ENCODE measurements at places on chromosomes 11 and 22.

DNA sequence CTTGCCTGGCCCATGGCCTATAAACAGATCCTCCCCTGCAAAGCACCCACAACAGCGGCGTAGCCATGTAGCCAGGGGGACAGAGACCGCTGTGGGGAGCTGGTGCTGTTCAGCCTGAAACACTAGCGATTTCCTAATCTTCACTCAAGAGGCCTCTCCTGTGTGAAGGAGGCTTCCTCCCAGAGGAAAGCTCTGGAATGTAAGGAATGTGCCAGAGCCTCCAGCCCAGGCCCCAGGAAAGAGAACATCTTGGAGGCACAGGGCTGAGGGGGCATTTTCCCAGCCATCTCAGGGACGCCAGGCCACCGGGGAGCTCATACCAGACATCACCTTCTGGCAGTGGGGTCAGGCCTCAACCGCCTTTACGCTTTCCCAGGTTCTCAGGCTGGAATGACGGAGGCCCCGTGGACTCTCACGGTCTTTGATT is 24.0 kb downstream of the MIAT start:
- DNase-seq, result no peak

GRCh38 chr11:133650082-133650481 is 117.8 kb upstream of the OPCML start:
- no peak for DNase-seq

GRCh38 chr22:26269572-26269971 is 100.3 kb downstream of the SEZ6L start:
- no peak for DNase-seq

DNA sequence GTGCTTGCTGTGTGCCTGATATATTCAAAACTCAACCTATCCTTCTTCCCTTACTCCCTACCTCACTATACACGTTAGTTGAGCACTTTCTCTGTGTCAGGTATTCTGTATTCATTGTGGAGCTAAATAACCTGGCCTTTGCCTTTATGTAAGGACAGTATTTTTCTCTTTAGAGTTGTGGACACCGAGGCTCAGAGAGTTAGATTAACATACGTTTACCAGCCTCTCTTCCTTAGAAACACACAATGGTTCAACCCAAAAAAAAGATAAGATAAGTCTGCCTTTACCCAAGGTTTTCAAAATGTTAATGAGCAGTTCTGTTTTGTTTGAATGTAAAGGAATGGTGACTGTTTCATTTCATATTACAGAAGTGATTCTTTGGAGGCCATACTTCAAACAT is 45.0 kb downstream of the CBL start:
- DNase-seq, result no peak

DNA sequence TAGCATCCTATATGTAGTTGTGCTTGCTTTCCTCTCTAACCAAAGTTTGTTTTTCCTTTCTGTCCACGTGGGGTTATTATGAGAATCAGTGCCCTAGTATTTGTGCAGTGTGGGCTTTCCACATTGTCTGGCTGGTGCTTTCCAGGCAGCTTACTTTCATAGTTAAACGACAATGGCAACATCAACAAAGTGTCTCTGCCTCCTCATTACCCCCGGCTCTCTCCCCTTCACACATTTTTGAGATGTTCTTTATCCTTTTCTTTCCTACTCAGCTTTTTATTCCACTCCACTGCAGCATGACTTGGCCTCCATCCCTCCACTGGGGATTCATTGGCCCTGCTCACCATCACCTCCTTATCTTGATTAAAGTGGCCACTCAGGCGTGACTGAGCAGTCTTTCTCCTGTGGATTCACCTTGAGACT is 19.1 kb downstream of the SPECC1L start:
- DNase-seq, result no peak

DNA sequence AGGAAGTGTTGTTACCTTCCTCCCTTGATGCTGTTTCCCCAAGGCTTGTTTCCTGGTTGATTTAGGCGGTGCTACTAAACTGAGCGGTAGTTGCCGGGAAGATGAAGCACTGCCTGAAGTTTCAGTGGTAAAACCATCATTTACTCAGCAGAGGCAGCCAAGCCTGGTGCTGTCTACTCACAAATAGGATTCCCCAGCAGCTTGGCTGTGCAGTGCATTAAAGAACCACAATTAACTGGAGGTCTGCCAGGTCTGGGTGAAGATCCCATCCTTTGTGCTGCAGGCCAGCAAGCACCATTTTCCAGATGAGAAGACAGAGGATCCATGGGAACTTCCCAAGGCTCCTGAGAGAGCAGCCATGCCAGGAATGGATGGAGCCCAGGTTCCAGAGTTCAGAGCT is 231.9 kb upstream of the E2F8 start:
- no peak for DNase-seq

- DNase-seq, result no peak
Observed at GRCh38 chr11:131413217-131413616, 42.8 kb downstream of the NTM start.

- DNase-seq, result no peak
Observed at GRCh38 chr11:1295591-1295990, 13.8 kb downstream of the TOLLIP start.

DNA sequence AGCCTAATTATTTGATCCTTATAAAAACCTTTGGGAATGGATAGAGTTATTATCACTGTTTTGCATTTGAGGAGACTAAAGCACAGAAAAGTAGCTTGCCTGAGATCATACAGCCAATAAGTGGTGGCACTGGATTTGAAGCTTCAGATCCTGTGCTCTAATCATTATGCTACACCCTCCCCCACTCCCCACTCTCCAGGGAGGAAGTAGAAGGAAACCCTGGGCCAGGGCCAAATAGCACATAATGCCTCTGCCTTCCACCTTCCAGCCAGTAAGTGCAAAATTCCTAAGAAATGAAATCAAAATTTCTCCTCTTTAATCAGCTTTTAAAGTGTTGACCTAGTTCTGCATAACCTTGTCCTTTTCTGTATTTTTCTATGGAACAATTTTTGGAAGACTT is 61.6 kb downstream of the SIK2 start:
- no peak for DNase-seq

DNA sequence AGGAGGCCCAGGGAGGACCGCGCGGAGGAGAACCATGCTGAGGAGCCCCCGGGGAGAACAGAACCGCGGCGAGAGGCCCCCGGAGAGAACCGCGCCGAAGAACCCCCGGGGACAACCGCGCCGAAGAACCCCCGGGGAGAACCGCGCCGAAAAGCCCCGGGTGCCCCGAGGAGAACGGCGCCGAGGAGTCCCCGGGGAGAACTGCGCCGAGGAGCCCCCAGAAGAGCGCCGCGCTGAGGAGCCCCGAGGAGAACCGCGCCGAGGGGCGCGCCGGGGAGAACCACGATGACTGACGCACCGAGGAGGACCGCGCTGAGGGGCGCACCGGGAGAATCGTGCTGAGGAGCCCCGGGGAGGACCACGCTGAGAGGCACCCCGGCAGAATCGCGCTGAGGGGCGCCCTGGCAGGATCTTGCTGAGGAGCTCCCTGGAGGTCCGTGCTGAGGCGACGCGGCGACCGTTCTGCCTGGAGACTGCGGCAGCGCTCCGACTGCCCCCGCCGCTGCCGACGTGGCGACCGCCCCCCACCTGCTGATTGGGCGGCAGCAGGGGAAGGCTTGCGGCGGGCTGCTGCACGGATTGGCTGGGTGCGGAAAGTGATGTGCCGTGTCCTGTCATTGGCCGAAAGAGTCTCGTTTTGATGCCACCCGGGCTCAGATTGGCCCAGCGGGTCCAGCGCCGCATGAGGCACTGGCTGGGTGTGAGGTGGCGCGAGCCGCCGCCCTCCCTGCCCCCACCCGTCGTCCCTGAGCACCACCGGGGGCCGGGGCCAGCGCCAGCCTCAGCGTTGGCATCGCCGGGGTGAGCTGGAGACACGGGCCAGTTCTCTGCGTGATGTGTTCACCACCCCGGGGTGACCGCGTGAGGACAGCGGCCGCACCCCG is at the start of gene KCNQ1OT1:
KCNQ1OT1 (minus strand) TSS at position 464 of the 884 bp plus-strand sequence.
- peak; percentile 81 for DNase-seq

GRCh38 chr11:66014804-66015453 is 3.1 kb downstream of the CST6 start:
- no peak for DNase-seq

GRCh38 chr11:123302751-123303195 is 107.7 kb upstream of the CLMP start:
- peak; percentile 21 for DNase-seq

GRCh38 chr11:68893282-68893681 is 10.3 kb downstream of the MRPL21 start:
- no peak for DNase-seq

- DNase-seq, result no peak
Observed at GRCh38 chr11:73203322-73203721, 14.8 kb upstream of the P2RY2 start.

DNA sequence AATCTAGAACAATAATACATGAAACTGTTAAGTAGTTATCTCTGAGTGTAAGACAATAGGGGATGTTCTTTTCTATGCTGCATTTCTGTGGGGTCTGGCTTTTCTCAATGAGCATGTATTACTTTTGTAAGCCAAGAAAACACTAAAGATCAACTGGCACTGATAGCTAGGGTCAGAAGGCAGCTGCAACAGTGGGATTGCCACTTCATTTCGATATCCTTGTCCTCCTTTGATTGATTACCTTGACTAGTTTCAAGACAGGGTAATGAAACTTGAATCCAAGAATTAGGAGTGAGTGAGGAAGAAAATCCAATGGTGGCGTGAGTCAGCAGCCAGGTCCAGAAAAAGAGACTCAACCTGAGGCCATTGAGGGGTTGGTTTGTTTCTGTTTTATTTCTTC is 46.5 kb downstream of the FEZ1 start:
- DNase-seq, result no peak

DNA sequence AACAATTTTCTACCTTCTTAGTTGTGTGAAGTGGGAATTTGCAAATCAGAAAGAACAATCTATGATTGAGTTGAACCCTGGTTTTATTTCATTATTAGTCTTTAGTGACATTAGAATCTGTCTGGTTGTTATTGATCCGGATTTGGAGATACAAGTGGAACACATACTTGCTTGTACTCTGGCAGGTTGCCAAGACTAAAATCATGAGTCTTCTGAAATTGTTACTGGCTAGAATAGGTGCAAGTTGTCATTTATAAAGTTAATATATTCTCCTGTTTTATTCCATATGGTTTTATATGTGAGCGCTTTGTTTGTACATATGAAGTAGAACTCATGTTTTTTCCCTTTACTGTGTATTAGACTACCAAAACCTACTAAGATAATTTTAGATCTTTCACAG is 23.0 kb downstream of the CCDC15 start:
- DNase-seq, result no peak

DNA sequence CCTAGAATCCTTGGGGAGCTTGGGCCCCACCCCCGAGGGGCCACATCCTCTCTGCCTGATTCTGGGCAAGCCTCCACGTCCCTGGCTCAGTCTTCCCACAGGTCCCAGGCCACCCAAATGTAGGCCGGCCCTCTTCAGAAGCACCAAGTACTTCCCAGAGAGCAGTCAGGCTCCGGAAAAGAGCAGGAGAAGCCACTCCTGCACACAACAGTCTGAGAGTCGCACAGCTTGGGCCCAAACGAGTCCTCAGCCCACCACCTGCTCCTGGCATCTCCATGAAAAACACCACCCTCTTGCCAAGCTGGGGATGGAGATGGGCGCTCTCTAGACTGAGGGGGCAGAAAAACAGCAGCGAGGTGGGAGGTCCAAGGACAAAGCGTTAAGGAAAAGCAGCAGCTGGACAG is 15.4 kb downstream of the EHD1 start:
- DNase-seq, result no peak

- DNase-seq, result no peak
Observed at GRCh38 chr22:25651332-25652085, 87.0 kb downstream of the GRK3 start.

- DNase-seq, result no peak
Observed at GRCh38 chr22:41768430-41768829, 32.0 kb upstream of the CCDC134 start.

- no peak for DNase-seq
Observed at GRCh38 chr11:93939084-93939760, 81.9 kb upstream of the HEPHL1 start.

DNA sequence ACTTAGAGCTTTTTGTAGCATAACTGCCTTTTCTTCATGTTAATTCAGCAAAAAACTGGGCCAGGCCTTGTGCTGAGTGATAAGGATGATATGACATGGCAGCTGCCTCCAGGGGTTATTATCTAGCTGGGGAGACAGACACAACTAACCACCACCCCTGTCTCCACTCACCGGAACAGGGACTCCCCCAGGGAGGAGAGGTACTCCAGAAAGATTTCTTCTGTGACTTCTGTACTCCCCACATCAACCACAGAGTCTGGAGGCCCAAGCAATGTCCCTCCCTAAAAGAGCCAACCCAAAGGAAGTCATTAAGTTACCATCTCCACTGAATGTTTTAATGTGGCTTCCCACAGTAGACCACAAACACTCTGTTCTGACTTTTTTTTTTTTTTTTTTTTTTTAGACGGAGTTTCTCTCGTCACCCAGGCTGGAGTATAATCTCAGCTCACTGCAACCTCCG is 14.3 kb upstream of the PMM1 start:
- DNase-seq, result peak; percentile 22

- peak; percentile 75 for DNase-seq
Observed at GRCh38 chr22:37230673-37231405, 13.2 kb downstream of the RAC2 start.

GRCh38 chr11:62556875-62557631 is 10.4 kb upstream of the AHNAK start:
- no peak for DNase-seq

DNA sequence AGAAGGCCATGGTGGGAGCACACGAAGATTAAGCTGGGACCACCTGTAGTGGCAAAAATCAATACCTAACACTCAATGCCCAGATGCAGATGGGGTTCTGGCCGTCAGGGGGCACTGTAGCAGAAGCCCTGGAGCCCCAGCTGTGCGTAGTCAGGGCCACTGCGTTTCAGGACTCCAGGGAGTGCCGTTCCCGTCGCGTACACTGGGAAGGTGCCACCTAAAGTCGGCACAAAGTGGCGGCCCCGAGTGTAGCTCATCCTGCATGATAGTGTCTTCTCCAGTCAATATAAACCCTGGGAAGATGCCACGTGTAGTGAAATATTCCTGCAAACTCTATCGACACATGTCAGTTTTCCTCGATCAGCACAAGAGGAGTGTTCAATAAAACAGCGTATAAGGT is 123.8 kb upstream of the NTM start:
- no peak for DNase-seq

GRCh38 chr11:10742460-10743208 is 8.4 kb upstream of the CTR9 start:
- no peak for DNase-seq

GRCh38 chr11:8732324-8732670 is 49.7 kb downstream of the RPL27A start:
- no peak for DNase-seq

DNA sequence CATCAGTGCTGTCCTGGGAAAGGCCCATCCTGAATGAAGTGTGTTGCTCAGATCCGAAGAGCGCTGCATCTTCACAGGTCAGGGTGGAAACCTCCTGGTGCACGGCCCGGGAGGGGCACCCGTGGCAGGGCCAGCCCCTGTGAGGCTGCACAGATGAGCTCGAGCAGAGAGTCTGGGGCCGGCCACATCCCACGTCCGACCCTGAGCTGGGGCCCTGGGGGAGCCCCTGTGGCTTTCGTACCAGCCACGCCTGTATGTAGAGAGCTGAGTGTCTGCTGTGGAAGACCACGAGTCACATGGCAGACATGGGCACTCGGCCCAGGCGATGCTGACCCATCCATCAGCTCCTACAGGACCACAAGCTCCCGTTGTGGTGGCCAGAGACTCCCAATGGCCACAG is 24.9 kb upstream of the SEPTIN5 start:
- DNase-seq, result no peak

GRCh38 chr11:5941951-5942350 is at the start of gene OR56A3:
Gene OR56A3, plus strand, starts transcription at chr11:5942251. Its CDS starts 5,096 bp downstream, at chr11:5947347.
- no peak for DNase-seq

Data from stimulated activated CD4-positive, alpha-beta T cell treated with anti-CD3 and anti-CD28 coated beads, Interleukin-4, amount 100 ng/mL, for 1 hour (primary cell).